Choroid plexus epithelial cell (primary cell): ENCODE measurements at places on chromosomes 7 and 10.

DNA sequence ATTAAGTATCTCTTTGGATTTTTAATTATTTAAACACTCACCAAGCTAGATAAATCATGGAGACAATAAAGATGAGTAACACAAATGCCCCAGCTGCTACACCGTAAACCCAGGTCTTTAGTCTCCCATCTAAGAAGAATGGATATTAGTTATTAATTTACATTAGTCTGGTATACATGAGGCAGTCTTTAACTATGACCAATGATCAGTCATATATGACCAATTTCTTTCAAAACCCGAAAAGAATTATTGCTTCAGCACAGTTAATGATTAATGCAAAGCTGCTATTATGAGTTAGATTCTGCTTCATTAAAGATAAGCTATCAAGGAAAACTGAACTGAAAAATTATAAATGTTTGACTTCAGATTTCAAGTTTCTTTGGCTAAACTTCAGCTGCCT, 402.9 kb downstream of the PHF14 start:
- DNase-seq, result no peak

DNA sequence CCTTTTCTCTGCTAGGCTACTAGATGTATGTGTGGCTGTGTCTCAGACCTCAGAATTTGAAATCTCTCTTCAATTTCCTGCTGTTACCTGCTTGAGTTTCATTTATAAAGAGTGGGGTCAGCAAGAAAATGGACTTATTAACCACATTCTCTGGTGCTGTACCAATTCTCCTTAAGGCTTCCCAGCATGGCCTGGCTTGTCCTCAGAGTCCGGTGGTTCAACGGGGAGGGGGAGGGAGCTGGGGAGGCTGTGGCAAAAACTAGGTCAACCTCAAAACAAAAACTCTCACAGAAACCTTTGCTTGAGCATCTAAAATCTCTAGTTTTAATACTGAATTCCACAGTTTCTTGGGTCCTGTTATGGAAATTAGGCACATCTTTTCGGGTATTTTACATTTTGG, 389.1 kb upstream of the COBL start:
- DNase-seq, result no peak

- DNase-seq, result no peak
Measured at GRCh38 chr10:89421018-89421476, 6.7 kb downstream of the IFIT5 start.

DNA sequence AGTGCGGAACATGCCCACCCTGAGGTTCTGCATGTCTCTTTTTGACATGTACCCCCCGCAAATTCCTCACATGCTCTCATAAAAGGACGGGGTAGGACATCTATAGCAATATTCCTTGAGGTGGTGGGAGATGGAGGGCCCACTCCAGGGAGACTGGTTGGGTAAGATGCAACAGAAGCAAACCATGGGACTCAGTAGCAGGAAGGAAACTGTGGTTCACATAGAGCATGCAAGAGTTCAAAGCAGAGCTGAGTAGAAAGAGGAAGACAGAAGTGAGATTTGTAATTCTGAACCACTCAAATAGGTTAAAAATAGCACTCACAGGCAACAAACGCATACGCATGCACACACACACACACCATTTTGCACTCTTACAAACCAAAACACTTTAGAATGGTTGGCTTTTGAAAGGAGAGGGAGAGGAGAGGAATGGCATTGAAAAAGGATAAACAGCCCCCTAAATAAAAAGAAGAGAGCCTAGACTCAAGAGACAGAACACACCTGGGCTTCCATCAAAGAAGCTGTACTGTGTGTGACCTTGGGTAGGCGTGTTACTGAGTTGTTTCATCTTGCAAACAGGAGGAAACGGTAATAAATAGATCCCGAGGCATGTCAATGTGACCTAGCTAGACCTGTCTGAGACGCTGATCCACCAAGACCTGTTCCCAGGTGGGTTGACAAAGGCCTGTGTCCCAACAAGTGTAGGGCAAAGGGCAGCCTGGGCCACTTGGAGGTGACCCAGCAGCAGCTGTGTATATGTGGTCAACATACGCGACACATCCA, 77.6 kb upstream of the LRRC4 start:
- DNase-seq, result no peak

DNA sequence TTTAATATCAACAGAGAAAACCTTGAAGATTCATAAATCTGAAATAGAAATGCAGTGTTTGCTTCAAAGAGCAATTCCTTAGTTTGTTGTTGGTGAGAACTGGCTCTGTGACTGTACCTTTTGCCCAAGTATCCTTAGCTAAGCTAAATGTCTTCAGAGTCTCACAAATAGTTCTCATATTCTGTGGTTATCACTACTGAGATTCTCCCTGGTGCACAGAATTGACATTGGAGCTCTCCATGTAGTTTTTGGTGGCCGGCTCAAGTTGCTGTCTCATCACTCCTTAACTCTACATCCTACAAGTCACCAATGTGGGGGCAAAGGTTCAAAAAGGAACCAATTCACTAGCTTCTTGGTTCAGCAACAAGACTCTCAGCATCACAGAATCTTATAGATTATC, 780.3 kb downstream of the LRMDA start:
- no peak for DNase-seq

GRCh38 chr10:33031815-33032653, 74.0 kb upstream of the ITGB1 start:
- DNase-seq, result no peak
